ENCODE measurements at places on chromosomes 16 and 17.

GRCh38 chr17:72715906-72716572 is 376.4 kb downstream of the SLC39A11 start:
- no peak for DNase-seq

DNA sequence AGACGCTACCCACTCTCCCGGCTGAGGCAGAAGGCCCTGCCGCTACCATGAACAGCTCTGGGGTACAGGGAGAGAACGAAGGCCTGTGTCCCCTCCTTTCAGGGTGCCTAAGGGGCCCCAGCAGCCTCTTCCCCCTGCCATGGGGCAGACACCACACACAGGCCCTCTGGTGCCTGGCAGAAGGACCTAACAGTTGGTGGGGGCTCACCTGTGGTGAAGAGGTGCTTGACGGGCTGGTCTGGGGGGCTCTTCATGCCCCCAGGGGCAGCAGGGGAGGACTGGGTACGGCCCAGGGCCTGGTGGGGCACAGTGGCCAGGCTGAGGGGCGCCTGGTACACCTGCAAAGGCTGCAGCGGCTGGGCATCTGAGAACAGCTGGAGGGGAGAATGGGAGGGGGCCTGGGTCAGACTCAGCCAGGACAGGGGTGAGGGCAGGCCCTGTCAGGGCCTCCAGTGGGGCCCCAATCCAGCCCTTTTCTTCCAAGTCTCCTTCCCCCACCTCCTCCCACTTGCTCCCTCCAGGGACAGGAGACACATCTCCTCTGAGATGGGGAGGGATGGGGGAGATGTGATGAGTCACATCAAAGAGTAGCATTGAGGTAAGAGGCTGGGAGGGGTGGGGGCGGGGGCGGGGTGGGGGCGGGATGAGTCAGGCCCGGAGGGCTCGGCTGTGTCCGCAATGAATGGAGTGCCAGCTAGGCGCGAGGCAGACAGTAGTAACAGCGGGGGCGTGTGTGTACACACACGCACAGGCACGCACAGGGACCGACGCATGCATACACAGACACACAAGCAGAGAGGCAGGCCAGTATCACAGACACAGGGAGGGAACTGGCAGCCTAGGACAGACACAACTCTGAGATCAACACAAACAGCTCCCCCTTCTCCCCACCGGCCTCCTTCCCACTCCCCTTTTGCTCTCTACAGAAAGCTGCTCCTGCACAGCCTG is 16.1 kb downstream of the G6PC3 start:
- no peak for DNase-seq

- no peak for DNase-seq
Measured at GRCh38 chr17:55710829-55711496, 11.7 kb downstream of the TMEM100 start.

DNA sequence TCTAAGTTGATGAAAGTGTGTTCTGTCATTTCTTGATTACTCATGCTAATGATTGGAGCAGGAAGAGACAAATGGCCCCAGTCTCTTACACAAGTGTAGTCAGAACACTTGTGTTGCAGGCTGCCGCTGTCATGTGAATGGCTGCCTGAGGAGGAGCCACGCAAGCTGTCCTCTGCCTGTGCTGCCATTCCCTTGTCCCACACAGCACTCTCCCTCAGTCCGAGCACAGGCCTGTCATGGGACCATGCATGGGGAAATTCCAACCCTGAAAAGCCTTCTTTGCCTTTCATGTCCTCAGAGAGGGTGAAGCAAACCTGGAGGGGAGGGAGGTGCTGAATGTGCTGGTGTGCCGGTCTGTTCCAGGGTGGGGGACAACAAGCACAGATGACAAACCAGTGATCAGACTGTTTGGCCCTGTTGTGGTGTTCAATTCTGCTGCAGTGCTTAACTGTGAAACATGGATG is 109.4 kb downstream of the MRTFB start:
- DNase-seq, result no peak

DNA sequence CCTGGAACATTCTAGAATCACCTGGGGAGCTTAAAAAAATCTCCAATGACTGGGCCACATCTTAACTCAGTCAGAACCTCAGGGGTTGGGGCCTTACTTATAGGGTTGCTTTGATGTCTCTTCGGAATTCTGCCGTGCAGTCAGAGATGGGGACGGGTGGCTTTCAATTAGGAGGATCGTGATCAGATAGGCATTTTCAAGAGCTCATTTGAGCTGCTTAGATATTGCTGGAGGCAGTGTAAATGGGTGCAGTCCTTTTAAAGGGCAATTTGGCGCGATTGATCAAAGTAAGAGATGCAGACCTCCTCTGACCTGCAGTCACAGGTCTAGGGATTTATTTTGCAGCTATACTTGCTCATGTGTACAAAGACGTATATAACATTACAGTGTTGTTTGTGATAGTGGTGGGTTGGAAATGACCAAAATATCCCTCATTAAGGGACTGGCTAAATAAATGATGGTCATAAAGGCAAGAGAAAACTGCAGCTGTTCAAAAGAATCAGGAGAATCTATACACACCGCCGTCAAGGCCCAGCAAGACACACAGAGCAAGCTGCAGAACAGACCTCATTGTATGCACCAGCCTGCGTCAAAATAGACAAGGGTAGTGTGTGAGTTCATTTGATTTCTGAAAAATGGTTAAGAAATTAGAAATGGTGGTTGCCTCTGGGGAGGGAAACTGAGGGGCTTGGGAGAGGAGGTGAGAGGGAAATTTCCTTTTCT is 6.3 kb upstream of the KCNG4 start:
- DNase-seq, result no peak

GRCh38 chr17:14337596-14338079 is 36.8 kb downstream of the HS3ST3B1 start:
- DNase-seq, result no peak

GRCh38 chr17:63496663-63497400 is 20.0 kb downstream of the ACE start:
- DNase-seq, result no peak

- DNase-seq, result no peak
Measured at GRCh38 chr17:30947796-30948195, 23.0 kb upstream of the RNF135 start.

GRCh38 chr17:74455821-74456220 is 10.6 kb upstream of the CD300A start:
- DNase-seq, result no peak

DNA sequence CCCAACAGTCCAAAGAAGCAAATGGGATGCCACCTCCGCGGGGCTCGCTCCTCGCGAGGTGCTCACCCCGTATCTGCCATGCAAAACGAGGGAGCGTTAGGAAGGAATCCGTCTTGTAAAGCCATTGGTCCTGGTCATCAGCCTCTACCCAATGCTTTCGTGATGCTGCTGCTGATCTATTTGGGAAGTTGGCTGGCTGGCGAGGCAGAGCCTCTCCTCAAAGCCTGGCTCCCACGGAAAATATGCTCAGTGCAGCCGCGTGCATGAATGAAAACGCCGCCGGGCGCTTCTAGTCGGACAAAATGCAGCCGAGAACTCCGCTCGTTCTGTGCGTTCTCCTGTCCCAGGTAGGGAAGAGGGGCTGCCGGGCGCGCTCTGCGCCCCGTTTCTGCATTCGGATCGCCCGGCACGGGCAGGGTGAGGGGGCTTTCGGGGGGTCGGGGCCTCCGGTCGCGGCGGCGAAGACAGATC is at the start of gene CDH13:
Gene CDH13 (plus strand): TSS at position 179 of the 471 bp plus-strand sequence.
- DNase-seq, result no peak

GRCh38 chr17:8631554-8631877 is 991 bp upstream of the MYH10 start:
- DNase-seq, result no peak

DNA sequence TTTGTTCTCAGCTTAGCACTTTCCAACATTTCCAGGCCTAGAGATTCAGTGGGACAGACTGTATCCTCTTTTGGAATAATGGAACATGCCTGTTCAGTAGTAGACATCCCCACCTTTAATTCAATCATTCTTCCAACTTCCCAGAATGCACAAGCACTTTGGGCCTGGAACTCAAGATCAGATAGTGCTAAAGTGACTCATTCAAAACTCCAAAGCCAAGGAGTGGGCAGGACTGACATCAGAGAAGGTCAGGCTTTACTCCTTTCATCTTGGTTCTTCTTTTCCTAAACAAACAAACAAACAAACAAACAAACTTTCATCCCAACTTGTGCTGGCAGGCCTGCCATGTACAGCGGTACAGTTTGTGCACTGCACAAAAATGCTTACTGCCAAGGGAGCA is 172.0 kb downstream of the AXIN2 start:
- no peak for DNase-seq

- DNase-seq, result no peak
Measured at GRCh38 chr16:21162661-21163151, 4.2 kb downstream of the LDAF1 start.

DNA sequence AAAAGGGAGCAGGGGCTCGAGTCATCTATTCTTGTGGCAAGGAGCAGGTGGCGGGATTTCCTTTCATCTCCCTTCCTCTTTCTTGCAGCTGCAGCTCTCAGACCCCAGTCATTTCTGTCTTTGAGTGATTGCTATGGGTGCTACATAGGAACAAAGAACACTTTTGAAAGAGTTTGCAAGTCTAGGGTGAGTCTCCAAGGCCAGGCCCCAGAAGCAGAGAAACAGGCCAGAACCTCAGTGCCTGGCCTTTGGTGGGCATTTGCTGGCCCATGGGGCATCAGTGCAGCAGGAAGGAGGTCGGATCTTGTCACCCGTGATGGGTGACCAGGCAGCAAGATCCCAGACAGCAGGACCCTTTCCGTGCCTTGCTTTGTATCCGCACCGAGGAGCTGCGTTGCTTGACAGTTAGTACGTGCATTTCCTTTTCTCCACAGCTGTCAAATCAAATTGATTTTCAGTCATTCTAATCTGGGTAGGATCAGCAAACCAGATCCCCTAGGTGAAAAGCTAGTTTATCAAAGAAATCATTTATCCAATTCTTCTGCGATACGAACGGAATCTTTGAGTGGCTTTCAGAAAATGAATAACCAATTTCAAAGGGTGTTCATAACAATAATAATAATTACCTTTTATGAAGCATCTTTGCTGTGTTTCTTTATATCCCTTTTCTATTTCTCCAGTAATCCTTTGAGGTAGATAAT is 244.6 kb upstream of the MAF start:
- DNase-seq, result no peak

GRCh38 chr17:74117087-74117698 is 86.3 kb upstream of the RPL38 start:
- no peak for DNase-seq

- no peak for DNase-seq
Measured at GRCh38 chr17:50113624-50114320, 16.2 kb downstream of the SAMD14 start.

- no peak for DNase-seq
Measured at GRCh38 chr17:31467502-31468256, 76.2 kb downstream of the RAB11FIP4 start.

GRCh38 chr17:29181226-29181625 is 1.0 kb upstream of the MYO18A start:
- no peak for DNase-seq

GRCh38 chr16:10652730-10653590 is 41.8 kb downstream of the TEKT5 start:
- DNase-seq, result no peak

Measured in cortex of kidney (tissue), 1 donor.